ENCODE measurements at places on chromosomes 6 and 20. TPM values are rescaled to one million over a fixed set of nuclear protein-coding genes. Genes with fewer than 3 reads are reported as not detected.
A peak's percentile ranks its signal among the peaks of the same experiment; 100 is the strongest.

GRCh38 chr6:159533016-159533415 lies 160.0 kb downstream of the SOD2 start:
- DNase-seq: no peak

DNA sequence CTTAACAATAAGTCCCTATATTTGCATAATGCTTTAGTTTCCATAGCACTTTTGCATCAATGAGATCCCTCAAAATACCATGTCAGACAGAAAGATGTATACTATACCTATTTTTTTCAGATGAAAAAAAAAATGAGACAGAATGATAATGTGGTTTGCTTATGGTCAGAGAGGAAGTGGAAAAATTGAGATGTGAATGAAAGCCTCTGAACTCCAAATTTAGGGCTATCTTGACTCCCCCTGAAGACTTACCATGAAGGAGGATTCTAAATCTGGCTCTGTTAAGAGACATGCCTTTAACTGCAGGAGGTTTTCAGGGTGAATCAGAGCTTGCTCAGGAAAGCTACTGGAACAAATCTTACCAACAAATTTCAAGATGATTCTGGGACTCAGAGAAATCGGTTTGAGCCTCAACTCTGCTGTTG lies 176.2 kb downstream of the ISM1 start:
- DNase-seq: no peak

DNA sequence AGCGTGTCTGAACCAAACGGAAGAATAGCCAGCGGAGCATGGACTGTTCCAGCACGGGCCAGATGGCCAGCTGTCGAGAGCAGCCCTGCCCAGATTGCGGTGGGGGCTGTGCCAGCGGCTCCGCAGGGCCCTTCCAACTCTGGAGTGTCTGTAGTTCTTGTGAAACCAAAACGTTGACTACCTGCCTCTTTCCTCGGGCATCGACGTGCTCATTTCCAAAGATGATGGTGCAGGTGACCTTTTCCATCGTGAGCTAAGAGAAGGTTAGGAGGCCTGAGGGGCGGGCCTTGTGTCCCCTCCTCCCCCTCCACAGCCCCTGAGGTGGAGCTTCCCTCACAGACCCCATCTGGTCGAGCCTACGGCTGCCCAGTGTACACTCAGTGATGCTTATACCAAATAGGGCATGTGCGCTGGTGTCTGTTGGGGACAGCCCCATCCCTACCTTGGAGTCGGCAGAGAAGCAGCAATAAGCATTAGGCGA lies 12.9 kb upstream of the C20orf144 start:
- no peak for DNase-seq

DNA sequence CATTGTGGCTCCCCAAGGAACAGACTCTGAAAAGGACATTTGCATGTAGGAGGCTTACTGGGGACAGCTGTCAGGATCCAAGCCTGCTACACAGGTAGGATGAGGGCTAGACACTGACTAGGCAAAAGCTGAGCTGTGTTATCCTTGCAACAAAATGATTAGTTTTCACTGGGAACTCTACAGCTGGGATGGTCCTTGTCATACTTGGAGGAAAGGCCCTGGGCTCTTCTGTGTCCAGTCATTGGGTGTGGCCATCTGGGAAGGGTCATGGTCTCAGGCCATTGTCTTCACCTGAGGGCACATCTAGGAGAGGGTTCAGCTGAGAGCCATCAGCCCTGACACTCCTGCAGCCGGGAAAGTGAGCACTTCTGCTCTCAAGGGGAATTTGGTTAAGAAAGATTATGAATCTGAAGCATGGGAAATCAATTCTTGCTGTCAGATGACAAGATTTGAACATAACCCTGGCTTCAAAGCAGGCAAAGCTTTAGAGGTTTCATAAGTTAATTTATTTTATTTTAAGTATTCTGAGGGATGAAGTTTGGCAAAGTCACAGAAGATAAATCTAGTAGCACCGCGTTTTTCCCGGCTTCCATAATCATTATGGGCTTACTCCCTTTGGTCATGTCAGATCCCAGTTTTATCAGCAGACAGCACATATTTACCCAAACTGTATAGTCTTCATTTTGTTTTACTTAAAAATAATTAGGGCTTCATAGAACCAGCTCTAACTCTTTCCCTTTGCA lies 78.4 kb upstream of the SLC22A23 start:
- DNase-seq: no peak

DNA sequence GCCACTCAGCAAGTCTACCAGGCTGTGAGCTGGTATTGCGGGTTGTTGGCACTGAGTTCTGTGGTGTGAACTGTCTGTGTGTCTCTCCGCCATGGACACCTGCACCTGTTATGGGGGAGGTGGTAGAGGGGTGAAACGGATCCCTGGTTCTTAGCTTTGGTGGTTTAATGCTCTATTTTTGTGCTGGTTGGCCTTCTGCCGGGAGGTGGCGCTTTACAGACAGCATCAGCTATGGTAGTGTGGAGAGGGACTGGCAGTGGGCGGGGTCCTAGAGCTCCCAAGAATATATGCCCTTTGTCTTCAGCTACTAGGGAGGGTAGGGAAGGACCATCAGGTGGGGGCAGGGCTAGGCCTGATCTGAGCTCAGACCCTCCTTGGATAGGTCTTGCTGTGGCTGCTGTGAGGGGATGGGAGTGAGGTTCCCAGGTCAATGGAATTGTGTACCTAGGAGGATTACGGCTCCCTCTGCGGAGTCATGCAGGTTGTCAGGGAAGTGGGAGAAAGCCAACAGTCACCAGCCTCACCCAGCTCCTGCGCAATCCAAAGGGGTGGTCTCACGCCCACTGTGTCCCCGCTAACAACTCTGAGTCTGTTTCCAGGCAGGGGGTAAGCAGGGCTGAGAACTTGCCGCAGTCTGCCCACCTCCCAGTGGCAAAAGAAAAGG lies 154.3 kb downstream of the CCDC170 start:
- DNase-seq: peak; percentile 4

DNA sequence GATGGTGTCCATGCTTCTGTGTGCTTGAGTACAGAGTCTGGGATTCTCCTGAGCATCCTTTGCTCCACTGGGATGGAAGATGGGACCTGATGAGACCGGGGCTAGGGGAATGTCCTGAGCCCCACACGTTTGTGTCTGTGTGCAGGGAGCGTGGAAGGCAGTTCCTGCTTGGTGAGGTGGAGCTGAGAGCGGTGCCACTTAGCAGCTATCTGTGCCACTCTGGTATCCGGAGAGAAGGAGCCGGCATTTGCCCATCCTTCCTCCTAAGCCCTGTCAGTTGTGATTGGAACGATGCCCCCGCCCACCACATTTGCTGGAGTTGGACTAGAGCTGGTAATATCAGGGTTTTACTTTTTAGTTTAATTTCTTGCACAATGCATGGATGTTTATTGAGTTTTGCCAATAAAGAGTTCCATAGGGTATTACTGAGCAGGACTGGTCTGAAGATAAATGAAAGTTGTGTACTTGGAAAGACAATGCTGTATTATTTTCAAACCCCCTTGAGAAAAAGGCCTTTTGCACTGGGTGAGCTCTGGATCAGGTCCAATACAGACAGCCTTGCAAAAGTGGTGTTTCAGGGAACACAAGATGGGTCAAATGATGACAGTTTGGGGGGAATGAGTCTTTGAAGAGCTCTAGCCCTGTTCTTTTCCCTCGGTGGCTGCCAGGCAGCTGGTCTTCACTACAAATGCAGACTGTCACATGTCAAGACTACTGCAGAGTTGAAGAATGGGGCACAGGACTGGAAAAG lies 130.8 kb downstream of the SYCP2 start:
- DNase-seq: no peak

DNA sequence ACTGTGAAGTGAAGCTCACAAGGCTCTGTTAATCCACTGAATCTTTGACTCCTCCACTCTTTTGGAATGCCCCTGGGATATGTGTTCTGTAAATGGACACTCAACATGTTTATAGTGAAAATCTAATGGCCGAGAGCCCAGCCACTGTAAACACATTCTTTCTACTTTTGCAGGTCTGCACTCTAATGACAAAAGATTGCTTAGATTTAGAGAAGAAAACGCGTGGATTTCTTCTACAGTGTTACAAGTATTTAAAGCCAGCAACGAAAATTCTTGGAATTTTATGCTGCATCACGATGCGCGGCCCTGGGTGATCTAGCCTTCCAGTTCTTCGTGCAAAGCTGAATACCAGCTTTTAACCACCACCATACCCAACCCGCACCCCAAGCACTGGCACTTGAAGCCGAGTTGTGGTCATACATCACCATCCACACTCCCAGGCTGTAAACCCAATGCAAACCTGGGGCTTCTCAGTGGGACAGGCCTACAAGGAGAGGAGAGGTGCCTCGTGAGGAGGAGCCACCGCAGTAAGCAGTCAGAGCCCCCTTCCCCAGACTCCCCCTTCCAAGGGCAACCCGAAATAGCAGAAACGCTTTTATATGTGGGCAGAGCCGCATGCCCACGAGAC lies 3.7 kb upstream of the FOXO3 start:
- no peak for DNase-seq

- DNase-seq: no peak
These were observed 1309.4 kb downstream of the EPHA7 start for GRCh38 chr6:92109956-92110355.

DNA sequence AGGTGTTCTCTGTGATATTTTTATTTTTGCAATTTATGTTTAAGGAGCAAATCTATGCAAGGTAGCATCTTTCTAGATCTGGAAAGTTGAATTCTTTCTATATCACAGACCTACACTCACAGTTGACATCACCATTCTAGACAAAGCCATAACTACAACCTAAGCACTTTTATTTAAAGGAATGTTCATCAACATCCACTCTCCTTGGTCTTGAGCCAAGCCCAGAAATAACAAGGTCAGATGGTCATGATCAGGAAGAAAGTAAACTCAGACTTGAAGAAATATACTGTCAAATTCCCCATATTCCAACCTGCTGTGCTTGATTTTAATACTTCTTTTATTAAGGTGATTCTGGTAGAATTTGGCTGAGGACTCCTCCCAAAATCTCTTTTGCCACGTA lies 32.2 kb downstream of the MMUT start:
- DNase-seq: no peak

DNA sequence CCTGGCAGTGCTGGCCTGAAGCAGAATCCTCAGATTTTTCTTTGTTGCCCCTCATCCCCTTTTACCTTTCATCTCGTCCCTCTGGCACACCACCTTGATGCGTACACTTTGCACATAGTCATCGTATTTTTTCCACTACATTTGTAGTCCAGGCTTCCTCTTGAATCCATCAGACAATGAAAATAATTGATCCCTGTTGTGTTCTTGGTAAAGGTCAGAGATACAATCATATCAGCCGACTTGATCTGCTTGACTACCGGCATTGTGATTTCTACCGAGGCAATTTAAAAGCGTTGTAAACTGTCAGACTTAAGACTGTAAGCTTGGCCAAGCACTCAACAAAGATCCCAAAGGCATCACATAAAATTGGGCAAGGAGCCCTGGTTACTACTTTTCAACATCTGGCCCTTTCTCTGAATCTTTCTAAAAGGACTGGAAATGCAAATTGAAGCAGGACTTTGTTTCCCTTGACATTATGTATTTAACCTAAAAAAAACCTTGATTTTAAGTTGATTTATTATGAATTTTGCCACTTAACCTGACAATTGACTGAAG lies 512.6 kb downstream of the LMBRD1 start:
- DNase-seq: no peak

- DNase-seq: no peak
These were observed 1.5 kb downstream of the DLL1 start for GRCh38 chr6:170289180-170289931.

GRCh38 chr6:143967706-143968376 lies 40.2 kb downstream of the PLAGL1 start:
- no peak for DNase-seq

DNA sequence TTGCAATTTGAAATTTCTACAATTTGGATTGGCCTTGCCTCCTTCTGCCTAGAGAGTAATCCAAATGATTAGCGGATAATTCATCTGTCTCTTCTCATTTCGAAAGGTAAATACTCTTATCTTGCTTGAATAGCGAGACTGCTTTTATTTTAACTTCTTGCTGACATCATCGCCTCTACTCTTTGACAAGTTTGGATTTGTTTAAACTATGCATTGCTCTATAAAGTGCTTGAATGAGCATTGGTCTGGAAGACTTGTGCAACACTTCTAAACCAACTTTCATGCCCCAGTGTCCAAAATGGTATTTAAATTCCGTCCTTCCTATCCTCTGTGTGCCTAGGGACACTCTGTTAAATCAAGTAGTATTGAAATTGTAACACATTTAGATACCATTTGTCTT lies 384.1 kb upstream of the SLC35B3 start:
- no peak for DNase-seq

GRCh38 chr6:17530321-17530835 lies 69.7 kb upstream of the FAM8A1 start:
- DNase-seq: no peak

GRCh38 chr20:38023181-38024001 lies 9.9 kb downstream of the TTI1 start:
- DNase-seq: no peak

Gene TP53TG5
- total RNA-seq: 0.16 TPM

Gene EFCAB8
- 0.70 TPM for total RNA-seq

Gene RAB44
- total RNA-seq: 0.12 TPM

Gene ZNFX1
- total RNA-seq: 31.2 TPM

Gene ZSCAN16
- 3.3 TPM for total RNA-seq

Gene DAAM2
- not detected for total RNA-seq

Gene DLK2
- total RNA-seq: 0.18 TPM
